ENCODE measurements at places on chromosomes 4 and X.

GRCh38 chrX:54422168-54422567 lies 18.0 kb upstream of the TSR2 start:
- no peak for DNase-seq

DNA sequence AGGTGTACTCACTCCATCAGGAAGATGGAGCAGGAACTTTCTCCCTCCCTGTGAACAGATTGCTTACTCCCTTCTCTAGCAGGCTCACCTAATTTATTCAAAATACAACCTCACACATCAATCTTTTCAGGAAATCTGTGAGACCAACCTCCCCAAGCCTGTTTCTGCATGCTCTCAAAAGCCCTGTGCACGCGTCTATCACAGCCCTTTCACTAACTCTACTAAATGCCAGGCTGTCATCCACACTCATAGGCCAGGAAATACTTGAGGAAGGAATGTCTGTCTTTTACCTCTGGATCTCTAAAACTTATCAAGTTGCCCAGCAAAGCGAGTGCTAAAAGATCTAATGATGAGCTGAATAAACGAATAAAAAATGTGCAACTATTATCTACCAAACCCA lies 11.2 kb downstream of the CAMK2D start:
- no peak for DNase-seq

DNA sequence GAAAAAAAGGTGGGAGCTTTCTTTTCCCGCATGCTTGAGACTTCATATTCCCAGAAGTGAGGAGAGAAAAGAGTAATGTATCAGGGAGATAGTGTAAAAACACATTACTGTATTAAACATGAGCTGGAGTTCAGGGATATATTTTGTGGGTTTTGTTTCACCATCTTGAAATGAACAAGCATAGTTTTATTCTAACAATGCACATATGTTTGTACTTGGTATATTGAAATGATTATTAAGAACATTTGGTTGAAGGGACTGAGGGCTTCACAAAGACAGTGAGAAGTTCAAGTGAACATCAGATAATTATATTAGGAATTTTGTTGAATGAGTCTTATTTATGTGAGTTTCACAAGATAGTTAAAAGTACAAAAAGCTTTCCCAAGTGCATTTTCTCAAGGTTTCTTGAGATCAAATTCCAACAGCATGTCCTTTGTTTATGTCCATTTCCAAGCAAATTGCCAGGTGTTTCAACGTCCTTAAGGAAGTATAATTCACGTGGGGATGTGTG lies 368.8 kb downstream of the ANKRD50 start:
- DNase-seq, result no peak

- DNase-seq, result no peak
Observed at GRCh38 chr4:75745161-75745560, 20.8 kb downstream of the USO1 start.

DNA sequence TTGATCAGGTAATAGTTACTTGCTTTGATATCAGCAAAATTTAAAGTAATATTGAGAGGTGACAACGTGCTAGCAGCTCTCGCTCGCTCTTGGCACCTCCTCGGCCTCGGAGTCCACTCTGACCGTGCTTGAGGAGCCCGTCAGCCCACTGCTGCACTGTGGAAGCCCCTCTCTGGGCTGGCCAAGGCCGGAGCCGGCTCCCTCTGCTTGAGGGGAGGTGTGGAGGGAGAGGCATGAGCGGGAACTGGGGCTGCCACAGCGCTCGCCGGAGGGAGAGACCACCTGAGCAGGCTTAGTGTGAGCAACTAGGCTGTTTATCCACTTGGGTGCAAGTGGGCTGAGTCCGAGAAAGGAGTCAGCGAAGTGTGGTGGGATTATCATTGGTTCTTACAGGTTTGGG lies 455.7 kb upstream of the PCDH7 start:
- no peak for DNase-seq

DNA sequence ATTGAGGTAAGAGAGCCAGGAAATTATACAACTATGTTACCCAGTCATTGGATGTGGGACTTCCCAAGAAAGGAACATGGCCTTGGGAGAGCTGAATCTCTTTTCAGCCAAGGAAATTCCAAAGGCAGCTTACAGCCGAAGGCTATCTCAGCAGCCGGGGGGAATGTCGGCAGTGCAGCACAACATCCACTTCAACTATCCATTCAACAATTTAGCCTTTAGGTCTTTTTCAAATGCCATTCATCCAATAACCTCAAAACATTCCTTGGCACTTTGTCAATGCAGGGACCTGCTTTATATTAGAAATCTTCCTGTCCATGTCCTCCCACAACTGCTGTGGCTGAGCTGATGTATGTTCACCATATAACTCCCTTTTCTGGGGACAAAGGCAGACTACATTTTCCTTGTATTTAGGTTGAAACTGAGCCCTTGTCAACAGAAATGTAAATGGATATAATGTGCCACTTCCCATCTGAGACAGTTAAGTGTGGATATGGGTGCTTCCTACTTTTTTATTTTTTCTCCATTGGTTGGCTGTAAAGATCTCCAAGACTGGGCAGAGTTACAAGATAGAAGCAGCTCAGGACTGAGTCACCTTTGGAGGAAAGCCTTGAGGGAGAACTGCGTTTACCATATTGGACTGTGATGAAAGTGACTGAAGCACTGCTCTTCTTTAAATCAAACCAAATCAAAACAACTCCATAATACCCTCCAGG lies 94.8 kb downstream of the GPRIN3 start:
- no peak for DNase-seq

DNA sequence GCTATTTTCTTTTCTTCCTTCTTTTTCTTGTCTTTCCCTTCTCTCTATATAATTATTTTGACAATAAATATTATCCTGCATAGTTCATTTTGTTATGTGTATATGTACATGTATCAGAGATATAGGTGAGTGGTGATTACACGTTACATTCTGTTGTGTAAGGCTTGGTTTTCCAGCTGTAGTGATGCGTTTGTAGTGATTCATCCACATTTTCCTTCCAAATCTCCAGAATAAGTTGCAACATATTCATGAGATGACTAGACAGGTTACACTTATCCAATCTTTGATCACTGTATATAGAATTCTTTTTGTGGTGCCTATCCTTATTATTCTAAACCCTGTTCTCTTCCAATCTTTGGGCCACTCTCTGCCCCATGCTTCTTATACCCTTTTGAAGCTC lies 540.2 kb downstream of the GBA3 start:
- peak; percentile 3 for DNase-seq

GRCh38 chrX:110341189-110342035 lies 17.2 kb upstream of the RTL9 start:
- peak; percentile 72 for DNase-seq

- DNase-seq, result no peak
Observed at GRCh38 chr4:143575331-143575730, 61.8 kb downstream of the SMARCA5 start.

- DNase-seq, result no peak
Observed at GRCh38 chr4:158664806-158665205, 6.9 kb downstream of the C4orf46 start.

- DNase-seq, result no peak
Observed at GRCh38 chrX:118350706-118351105, 4.8 kb downstream of the WDR44 start.

DNA sequence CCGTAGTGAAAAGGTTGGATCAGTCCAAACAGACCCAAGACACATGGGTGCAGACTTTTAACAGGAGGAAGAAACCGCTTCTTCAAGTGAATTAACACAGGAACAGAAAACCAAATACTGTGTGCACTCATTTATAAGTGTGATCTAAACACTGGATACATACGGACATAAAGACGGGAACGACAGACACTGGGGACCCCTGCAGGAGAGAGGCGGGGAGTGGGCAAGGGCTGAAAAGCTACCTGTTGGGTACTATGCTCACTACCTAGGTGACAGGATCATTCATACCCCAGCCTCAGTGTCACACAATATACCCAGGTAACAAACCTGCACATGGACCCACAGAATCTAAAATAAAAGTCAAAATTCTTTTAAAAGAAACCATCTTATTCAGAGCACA lies 326.0 kb upstream of the NOCT start:
- DNase-seq, result no peak

- peak; percentile 6 for DNase-seq
Observed at GRCh38 chr4:156378033-156378665, 424.5 kb upstream of the CTSO start.

DNA sequence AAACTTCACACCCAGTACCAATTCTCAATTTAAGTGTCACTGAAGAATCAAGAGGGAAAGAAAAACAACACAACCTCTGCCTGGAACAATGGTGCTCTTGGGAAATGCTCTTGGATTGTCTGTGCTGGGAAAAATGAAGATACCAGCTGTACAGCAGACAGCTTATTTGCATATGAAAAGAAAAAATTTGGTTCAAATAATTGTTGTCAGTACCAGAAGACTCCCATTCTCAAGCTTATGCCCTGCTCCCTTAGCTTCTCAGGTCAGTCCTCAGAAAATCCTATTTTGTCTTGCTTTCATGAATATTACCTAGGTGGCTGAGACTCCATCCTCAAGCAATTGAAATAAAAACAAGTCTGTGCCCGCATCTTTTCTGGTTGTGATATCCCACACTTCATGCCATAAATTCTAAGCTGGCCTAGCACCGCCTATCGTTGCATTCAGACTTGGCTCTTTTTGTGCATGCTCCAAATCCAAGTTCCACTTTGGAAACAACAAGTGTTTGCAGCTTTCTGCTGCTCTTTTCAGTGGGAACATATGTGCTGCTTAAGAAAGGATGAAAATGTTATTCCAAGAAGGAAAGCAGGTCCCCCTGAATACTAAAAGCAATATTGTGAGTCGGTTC lies 431.6 kb downstream of the INPP4B start:
- no peak for DNase-seq

- DNase-seq, result no peak
Observed at GRCh38 chr4:1573830-1574459, 110.2 kb downstream of the FAM53A start.

DNA sequence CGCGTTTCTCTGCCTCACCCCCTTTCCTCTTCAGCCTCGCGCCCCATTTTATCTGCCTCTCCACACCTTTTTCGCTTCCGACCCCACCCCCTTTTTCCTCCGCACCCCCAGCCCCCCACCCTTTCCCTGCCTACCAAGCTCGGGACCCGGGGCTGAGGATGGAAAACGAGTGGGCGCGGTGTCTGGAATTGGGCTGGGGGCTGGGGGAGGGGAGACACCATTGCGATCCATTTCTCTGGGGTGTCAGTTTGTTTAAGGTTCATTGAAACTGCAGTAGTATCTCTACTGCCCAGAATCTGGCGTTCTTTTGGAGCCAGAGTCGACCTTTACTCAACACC lies 707 bp downstream of the SLC9A6 start:
- DNase-seq, result no peak

DNA sequence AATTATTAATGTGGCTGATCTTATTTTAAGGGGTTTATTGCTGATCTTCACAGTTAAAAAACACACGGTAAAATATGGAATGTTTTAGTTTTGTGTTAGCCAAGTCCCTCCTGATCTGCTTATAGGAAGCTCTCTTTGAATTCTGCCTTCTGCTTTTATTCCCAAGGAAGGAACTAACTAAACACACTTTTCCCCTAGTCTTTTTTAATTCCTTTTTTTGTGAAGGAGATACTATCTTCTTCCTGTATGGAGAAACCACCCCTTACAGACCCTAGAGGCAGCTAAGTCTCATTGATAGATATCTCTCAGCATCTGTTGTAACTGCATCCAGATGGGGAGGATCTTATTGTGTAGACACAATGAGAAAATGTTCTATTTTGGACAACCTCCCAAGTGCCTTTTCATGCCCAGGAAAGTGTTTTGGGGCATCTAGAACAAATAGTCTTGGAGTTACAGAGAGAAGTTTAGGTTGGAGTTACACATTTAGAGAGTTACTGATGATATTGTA lies 64.4 kb downstream of the AFF1 start:
- DNase-seq, result no peak

DNA sequence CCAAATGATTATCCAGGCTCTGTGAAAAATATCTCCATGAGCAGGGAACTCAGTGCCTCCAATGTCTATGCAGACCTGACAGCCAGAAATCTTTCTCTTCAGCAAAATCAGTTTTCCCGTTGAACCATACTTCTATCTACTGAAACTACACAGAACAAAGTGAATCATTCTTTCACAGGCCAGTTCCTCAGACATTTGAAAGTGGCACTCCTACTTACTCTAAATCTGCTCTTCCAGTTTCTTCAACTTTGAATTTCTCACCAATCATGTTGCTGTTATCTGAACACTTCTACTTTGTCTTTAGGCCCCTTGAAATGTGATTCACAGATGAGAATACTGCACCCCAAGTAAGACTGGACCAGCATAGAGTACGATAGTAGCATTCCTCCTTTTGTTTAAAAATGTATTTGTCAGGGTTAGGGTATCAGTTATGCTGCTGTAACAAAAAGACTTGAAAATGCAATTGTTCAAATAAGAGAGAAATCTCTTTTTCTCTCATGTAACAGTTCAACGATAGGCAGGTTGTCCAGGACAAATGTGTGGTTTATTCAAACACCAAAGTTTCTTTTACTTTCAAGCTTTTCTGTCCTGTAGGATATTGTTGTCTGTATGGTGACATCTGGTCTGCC lies 210.6 kb upstream of the KLF3 start:
- DNase-seq, result no peak

GRCh38 chrX:18075603-18076002 lies 145.1 kb downstream of the BEND2 start:
- no peak for DNase-seq
